ENCODE measurements at places on chromosomes 7 and 10. TPM values are rescaled to one million over a fixed set of nuclear protein-coding genes. Genes with fewer than 3 reads are reported as not detected.

DNA sequence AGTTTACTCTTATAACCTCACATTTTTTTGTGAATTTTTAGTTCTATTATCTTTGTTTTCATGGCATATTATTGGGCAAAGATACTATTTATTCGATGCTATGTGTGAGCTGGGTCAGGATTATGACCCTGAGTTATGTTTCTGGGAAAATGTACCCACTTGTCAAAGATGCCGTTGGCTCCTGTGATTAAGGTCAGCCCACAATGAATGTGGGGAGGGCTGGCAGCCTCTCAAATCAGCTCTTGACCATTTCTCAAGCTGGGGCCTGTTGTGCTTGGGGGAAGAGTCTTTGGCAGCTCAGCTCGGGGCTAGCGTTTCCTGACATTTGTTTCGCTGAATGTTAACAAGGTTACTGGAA lies 97.5 kb downstream of the TCF7L2 start:
- DNase-seq, result no peak
- H3K4me1 ChIP-seq, result no peaks in the 10 kb centered on the region
- H3K36me3 ChIP-seq, result no peaks in the 10 kb centered on the region
- H3K27ac ChIP-seq, result no peak overlapping the region
- H3K27me3 ChIP-seq, result peaks cover 6% of the 10 kb centered on the region

DNA sequence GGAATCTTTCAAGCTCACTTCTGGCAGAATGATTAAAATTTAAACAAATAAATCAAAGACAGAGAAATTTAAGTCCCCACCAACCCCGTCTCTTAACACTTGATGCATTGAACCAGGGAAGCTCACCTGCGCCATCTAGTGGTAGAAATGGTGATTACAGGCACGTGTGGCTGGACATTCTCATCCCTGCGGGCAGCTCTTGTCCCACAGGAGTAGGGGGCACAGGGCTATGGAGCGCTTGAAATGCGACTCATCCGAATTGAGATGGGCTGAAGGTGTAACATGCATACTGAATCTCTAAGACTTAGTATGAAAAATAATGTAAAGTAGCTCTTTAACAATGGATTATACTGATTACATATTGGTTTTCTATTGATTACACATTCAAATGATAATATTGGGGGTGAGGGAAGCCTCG lies 24.8 kb upstream of the SLIT1 start:
- no peaks in the 10 kb centered on the region for H3K27me3 ChIP-seq
- H3K36me3 ChIP-seq, result no peaks in the 10 kb centered on the region
- H3K4me3 ChIP-seq, result no peak overlapping the region
- H3K4me1 ChIP-seq, result no peaks in the 10 kb centered on the region

DNA sequence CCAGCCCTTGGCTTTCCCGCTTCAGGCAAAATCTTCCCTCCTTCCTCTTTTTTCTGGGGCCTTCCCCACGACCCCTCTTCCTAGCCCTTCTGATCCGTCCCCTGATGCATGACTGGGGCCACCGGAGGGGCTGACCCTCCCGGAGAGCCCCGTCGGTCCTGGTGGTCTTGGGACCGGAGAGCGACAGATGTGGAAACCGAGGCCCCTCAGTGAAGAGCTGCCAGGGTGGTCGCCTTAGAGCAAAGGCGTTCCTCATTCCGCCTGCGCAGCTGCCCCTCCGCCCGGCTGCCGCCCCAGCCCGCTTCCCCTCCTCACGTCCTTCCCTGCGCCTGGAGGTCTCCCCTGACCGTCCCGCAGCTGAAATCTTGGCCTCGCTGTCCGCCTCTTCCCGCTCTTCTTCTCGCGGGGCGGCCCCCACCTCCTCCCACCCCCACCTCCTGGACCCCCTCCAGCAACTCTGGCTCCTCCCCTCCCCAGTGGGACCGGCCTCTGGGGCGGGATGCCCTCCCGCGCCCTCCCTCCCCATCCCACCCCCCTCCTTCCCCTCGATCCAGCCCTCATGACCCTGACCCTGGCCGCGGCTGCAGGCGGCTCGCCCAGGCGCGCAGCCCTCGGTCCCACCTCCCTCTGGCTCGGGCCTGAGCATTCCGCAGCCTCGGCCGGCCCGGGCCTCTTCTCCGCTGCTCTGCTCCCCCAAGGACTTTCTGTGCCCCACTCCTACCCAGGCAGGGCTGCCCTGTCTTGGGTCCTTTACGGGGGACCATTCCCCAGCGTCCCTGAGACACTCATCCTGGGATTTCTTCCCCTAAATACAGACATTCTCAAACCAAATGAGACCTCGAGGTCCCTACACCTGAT lies at the start of gene RARRES2:
TSS of gene RARRES2 (minus strand) at position 367 of the 858 bp plus-strand sequence. CDS start 1,020 bp downstream, outside the sequence.
- H3K27me3 ChIP-seq, result peaks cover 41% of the 10 kb centered on the region
- H3K27ac ChIP-seq, result no peak within 1 kb of the TSS
- DNase-seq, result no peak
- no peak within 1 kb of the TSS for H3K4me3 ChIP-seq

GRCh38 chr10:81873932-81874816 lies 820 bp upstream of the NRG3 start:
- peaks cover 6% of the 10 kb centered on the region for H3K4me1 ChIP-seq
- no peak overlapping the region for H3K27ac ChIP-seq
- no peak for DNase-seq
- H3K27me3 ChIP-seq, result peaks cover 45% of the 10 kb centered on the region

DNA sequence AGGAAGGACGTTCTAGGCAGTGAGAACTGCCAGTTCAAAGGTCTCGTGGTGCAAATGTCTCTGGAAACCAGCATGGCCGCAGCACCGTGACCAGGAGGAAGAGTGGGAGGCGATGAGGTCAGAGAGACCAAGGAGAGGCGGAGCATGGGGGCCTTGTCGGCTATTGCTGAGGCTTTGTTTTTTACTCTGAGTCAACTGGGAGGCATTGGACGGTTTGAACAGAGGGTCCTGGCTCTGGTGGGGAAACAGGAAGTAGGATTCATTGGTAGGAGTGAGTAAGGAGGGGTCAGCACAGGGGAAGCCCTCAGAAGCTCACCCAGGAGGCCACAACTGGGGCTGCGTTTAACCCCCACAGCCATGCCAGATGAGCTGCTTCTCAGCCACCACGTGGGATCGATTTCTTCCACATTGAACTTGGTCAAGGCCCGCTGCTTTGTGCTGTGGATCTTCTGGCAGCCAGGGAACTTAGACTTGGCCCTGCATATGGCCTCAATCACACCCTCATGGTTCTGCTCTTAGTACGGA lies 22.2 kb upstream of the SH2B2 start:
- no peaks in the 10 kb centered on the region for H3K27me3 ChIP-seq
- no peaks in the 10 kb centered on the region for H3K4me1 ChIP-seq
- no peak for DNase-seq
- no peaks in the 10 kb centered on the region for H3K36me3 ChIP-seq
- H3K4me3 ChIP-seq, result no peak overlapping the region
- H3K27ac ChIP-seq, result no peak overlapping the region

DNA sequence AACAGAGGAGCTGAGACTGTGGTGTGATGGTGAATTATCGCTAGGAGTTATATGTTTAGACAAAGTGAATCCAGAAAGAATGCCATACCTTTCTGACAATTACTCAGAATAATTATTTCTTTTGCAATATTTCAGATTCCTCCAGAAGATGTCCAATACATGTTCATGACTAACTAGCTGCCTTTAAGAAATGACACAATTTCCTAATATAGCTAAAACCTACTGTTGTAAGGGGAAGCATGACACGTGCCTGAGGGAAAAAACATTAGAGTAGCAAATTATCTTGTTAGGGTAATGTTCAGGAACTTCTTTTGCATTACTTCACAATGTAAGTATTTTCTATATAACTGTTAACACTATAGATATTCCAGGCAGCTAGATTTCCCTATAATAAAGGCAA lies 150.3 kb downstream of the COL28A1 start:
- H3K27ac ChIP-seq, result no peak overlapping the region
- no peak for DNase-seq
- no peaks in the 10 kb centered on the region for H3K4me1 ChIP-seq
- H3K4me3 ChIP-seq, result no peak overlapping the region

DNA sequence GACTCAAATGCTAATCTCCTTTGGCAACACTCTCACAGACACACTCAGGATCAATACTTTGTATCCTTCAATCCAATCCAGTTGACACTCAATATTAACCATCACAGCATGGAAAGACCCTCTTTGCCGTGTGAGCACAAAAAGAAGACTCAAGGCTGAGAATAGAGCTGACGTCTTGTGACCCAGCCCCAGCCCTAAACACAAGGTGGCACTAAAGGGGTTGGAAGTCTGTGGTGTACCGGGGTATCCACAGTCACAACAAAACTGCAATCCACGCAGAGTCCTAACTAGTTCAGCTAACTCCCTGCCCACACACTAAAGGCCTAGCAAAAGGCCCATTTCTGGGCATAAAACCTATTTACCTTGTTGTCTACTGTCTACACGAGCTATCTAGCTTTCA lies 200.1 kb downstream of the ACTR3B start:
- H3K27me3 ChIP-seq, result no peaks in the 10 kb centered on the region
- H3K4me1 ChIP-seq, result no peaks in the 10 kb centered on the region
- H3K4me3 ChIP-seq, result no peak overlapping the region
- no peaks in the 10 kb centered on the region for H3K36me3 ChIP-seq
- H3K27ac ChIP-seq, result no peak overlapping the region

NUTM2D gene
- 2.7 TPM for total RNA-seq

SPDYE9 gene
- total RNA-seq, result not detected

GIMAP6 gene
- total RNA-seq, result 29.4 TPM

GPR141 gene
- not detected for total RNA-seq

GIMAP4 gene
- total RNA-seq, result 39.1 TPM
